Dermis blood vessel endothelial cell (primary cell): ENCODE measurements at places on chromosomes 7 and 10. TPM values are rescaled to one million over a fixed set of nuclear protein-coding genes. Genes with fewer than 3 reads are reported as not detected.

DNA sequence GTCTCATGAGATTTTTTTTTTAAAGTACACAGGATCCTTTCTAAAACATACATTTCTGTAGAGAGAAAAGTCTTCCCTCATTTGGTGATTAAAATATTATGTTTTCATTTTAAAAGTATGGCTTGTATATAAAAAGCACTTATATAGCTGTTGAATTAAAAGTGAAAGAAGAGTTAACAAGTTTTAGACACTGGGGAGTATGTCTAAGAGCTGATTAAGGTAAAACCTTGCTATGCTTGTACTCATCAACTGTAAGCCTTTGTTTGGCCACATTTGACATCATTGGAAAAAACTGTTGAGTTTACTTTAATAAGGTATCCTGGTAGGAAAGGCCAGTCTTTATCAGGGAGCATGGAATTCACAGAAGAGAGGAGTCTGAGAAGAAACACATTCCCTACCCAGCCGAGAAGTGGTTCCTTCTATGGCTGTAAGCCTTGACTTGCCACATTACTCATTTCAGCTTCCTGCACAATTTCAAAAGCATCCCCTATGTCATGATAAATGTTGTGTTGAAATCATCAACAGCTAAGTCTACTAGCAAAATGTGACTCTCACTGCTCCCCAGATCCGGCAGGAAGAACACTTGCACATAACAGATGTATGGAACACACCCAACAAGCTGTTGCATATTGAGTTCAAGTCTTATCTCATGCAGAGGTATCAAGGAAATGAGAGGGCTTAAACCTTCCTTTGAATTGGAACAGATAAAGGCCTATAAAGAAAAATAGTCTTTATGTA lies 171.8 kb upstream of the CDK1 start:
- DNase-seq, result no peak

DNA sequence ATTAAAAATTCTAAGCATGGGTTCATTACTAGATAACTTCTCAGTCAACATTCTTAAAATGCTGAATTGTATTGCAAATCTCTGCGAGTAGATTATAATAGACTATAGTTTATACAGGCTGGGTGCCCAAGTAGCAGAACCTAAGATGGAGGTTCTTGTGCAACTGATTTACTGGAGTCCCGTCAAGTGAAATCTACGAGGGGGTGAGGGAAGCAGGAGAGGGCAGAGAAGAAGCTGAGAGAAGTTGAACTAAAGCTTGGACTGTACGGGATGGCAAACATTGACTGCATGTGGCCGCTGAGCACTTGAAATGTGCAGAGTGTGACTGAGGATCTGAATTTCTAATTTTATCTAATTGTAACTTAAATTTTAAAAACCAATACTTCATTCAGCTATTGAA lies 124.5 kb downstream of the CTNNA3 start:
- no peak for DNase-seq

Gene RTKN2
- total RNA-seq, result 0.17 and 0.33 TPM in 2 replicates

Gene STRIP2
- total RNA-seq, result 2.7 and 6.1 TPM in 2 replicates

Gene NPC1L1
- not detected in 2 replicates for total RNA-seq

DNA sequence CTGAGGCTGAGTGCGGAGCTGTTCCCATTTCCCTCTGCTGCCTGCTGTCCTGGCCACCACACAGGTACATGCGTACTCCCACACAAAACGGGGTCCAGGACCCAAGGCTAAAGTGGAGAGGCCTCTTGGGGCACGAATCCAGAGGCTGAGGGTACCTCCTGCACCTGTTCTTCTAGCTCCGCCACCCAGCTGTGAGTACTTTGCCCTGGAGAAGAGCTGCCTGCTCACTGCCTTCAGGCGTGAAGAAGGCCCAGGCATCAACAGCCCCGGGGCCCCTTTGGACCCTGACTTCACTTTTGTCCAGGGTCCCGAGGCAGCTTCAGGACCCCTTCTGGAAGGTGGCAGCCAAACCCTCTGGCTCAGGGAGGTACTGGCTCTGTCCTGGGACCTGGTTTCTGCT lies 88.6 kb downstream of the HIF1AN start:
- no peak for DNase-seq

- DNase-seq, result no peak
Observed at GRCh38 chr10:46294641-46295220, 7.9 kb downstream of the ANTXRL start.

Gene CYCS
- total RNA-seq, result 25.5 and 71.3 TPM in 2 replicates

Gene PRPS1L1
- 0.14 TPM in 1 of 2 replicates, not detected in the other for total RNA-seq

Gene CCDC172
- not detected in 2 replicates for total RNA-seq
